ENCODE measurements at places on chromosomes 11 and 22.
A peak's percentile ranks its signal among the peaks of the same experiment; 100 is the strongest.

- DNase-seq = no peak
Measured at GRCh38 chr11:128042290-128042751, 545.0 kb downstream of the ETS1 start.

DNA sequence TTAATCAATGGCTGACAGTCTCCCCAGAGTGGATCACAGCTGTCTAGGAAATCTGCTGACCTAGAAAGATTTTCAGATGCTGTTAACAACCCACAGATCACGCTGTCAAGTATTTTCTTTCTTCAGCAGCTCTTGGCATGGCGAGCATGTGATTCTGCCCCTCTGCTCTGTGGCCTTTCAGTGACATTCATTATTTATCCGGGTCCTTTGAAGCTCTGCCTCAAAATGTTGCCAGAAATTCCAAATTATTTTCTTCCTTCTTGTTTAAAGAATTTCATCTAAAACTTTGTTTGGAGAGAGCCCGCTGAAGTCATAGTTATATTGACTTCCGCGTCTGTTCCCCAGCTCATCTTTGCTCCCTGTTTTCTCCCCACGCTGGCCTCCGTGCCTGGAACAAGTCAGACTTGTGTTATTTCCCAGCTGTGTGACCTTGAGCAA is 134.1 kb downstream of the COMMD9 start:
- no peak for DNase-seq

DNA sequence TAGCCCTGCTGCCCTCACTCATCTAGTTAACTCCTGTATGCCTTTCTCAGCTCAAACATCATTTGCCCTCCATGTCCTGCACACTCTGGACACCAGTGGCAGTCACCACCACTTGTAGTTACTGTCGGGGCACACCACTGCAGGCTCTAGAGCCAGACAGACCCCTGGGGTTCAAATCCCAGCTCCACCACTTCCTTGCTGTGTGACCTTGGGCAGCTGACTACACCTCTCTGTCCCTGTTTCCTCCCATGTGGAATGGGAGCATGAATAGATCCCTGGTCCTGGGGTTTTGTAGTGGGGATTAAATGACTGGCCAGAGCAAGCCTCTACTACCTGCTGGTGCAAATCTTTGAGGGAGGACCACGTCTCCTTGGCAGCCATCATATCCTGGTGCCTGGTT is 7.8 kb upstream of the IFT27 start:
- no peak for DNase-seq

DNA sequence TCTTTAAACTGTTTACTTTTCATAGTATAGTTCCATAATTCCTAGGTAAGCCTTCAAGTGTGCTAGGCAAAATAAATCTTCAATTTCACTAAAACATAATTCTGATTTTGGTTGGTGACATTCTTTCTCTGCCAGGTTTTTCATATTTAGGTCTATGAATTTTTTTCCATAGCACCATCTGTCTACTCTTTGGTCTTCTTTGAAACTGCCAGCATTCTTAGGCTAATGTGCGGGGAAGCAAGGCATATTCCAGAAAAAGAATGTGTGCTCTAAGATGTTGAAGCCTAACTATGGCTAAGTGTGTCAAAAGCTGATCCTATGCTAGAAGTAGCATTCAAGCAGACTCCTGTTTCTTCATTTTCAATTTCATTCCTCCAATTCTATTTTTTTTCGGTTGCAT is 213.9 kb upstream of the C11orf87 start:
- no peak for DNase-seq

DNA sequence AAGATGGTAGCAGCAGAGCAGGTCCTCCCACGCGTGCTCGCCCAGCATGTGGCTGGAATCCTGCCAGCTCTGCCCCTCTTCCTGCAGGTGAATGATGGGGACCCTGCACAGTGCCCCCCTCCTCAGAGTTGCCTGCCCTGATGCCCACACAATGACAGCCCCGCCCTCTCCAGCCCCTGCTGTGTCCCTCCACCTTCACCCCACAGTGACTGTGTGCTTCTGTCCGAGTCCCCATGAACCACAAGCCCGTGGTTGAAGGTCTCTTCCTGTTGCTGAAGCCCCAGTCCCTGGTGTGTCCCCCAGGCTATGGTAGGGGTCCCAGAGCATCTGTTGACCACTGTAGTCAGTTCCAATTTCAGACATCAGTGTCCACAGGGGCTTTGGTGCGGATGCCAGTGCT is 71.0 kb downstream of the BRD1 start:
- DNase-seq = no peak

GRCh38 chr22:49132009-49132408 is 695.7 kb downstream of the BRD1 start:
- DNase-seq = no peak

GRCh38 chr22:19932367-19933206 is 9.0 kb upstream of the COMT start:
- no peak for DNase-seq

- DNase-seq = no peak
Measured at GRCh38 chr11:26708736-26709456, 13.0 kb downstream of the SLC5A12 start.

DNA sequence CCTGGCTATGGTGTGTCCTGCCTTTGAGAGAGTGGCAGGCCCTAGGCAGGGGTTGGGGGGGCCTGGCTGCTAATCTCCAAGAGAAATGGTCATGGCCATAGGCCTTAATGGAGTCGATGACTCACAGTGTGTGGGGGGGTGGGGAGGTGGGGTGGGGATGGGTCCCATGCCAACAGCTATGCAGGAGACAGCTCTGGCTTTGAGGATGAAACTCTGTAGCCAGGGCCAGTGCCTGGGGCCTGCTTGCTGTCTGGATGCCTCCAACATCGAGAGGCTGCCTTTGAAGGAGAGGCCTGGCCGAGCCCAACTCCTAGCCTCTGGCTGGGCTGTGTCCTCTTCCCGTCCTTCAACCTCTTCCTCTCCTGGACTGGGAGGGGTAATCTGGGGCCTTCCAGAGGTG is 23.9 kb upstream of the TSPAN18 start:
- peak; percentile 34 for DNase-seq

All from fibroblast of upper back skin (primary cell).